ENCODE measurements at places on chromosomes 13 and 19.

GRCh38 chr13:97306106-97306505 lies 84.0 kb downstream of the MBNL2 start:
- DNase-seq: no peak

- no peak for DNase-seq
Observed at GRCh38 chr13:55219538-55219937, 1921.2 kb upstream of the PRR20A start.

DNA sequence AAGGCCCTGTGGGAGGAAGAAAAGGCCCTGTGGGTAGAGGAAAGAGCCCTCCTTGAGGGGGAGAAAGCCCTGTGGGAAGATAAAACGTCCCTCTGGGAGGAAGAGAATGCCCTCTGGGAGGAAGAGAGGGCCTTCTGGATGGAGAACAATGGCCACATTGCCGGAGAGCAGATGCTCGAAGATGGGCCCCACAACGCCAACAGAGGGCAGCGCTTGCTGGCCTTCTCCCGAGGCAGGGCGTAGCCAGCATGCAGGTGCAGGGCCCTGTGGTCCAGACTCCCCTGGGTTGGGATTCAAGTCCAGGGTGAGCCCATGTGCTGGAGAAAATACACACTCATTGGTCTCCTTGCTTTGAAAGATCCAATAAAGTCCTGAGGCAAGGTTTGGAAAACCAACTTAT lies 4.1 kb downstream of the CCDC70 start:
- DNase-seq: no peak

- DNase-seq: no peak
Observed at GRCh38 chr13:100674572-100674871, at the start of gene TMTC4. Gene TMTC4, minus strand, starts transcription at chr13:100674795. Its CDS starts 4,433 bp downstream, at chr13:100670362.

- no peak for DNase-seq
Observed at GRCh38 chr19:54294539-54294938, 13.6 kb upstream of the LILRB2 start.

DNA sequence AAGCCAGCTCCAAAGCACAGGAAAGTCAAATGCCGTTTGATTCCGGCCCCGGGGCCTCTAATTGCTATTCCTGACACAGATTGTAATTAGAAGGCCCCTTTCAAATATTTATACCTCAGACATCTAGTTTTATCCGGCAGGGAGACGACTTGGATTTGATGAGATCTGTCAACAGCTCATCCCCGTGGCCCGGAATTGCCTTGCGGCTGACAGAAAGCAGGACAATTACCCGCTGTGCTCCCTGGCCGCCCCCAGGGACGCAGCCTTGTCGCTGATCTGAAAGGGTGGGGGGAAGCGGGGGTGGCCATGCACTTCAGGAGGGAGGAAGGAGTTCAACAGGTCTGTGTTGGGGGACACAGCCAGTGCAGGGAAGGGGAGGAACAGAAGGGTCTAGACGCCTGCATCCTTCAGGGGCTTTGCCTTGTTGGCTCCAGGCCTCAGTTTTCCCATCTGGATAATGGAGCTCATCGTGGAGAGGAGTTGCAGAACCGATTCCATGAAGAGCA lies 1.8 kb upstream of the SHD start:
- DNase-seq: no peak

DNA sequence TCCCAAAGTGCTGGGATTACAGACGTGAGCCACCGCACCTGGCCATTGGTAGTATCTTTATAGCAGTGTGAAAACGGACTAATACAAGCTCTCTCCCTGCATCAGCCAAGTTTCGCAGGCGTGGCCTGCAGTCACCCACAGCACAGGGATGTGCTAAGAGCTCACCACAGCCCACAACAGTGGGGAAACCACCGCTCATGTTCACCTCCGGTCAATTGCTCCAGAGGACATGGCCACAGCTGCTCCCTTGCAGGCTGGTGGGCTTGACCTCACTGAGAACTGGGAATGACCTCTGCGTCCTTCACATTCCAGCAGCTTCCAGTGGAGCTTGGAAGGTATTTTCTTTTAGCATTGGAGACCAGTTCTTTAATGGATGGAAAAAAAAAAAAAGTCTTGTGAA lies 156.4 kb downstream of the KCTD15 start:
- DNase-seq: no peak

DNA sequence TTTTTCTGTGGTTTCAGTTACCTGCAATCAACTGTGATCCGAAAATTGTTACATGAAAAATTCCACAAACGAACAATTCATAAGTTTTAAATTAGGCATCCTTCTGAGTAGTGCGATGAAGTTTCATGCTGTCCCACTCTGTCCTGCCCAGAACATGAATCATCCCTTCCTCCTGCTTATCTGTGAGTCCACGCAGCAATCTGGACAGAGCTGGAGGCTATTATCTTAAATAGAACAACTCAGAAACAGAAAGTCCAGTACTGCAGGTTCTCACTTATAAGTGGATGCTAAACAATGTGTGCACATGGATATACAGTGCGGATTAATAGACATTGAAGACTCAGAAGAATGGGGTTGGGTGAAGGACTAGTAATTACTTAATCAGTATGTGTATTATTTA lies 583.7 kb upstream of the SPRY2 start:
- no peak for DNase-seq

GRCh38 chr13:73687929-73688328 lies 446.3 kb downstream of the KLF12 start:
- DNase-seq: no peak

DNA sequence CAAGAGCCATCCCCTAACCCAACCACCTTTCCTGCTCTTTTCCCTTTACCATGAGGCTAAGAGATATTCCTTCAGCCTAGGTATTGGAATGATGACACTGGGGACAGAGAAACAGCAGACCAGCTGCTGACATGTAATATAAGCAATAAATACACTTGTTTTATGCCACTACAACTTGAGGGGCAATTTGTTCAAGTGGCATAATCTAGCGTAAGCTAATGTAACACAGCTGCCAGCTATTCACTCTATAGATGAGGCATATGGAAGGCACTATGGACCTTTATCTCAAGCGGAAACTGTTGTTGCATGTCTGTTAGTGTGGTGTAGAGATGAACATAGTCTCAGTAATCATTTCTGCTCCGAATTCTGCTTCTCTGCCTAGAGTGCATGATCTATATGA lies 111.1 kb downstream of the STARD13 start:
- no peak for DNase-seq

DNA sequence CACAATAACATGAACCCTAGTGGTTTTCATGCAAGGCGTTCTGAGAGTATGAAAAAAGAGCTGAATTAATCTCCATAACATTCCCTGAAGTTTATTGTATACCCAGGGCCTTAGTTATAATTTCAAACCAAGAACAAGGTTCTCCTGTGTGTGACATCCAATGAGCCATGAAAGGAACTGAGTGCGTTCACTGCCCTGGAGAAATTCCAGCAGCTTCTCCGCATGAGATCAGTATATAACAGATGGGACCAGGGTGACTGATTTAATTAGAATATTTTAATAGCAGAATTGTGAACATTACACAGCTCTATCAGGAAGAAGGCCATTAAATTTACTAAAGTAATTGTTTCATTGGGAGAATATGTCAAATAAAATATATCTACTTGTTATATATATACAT lies 1190.5 kb upstream of the SLC10A2 start:
- no peak for DNase-seq

Measured in stimulated activated CD8-positive, alpha-beta memory T cell treated with anti-CD3 and anti-CD28 coated beads, Interleukin-4, amount 100 ng/mL, for 4 hours (primary cell).